ENCODE measurements at places on chromosomes 4 and X. TPM values are rescaled to one million over a fixed set of nuclear protein-coding genes. Genes with fewer than 3 reads are reported as not detected.

Gene ZNF518B
- 29.7 TPM for total RNA-seq

Gene MAN2B2
- total RNA-seq = 32.8 TPM

Gene CLDN22
- not detected for total RNA-seq

Gene RPL9
- total RNA-seq = 6,543 TPM

Gene XAGE2
- not detected for total RNA-seq

Gene PFKFB1
- 0.33 TPM for total RNA-seq

Measured in esophagus muscularis mucosa (tissue), 4 donors.